Adipocyte (in vitro differentiated cells): ENCODE measurements at places on chromosomes 3 and 15.
A peak's percentile ranks its signal among the peaks of the same experiment; 100 is the strongest.

DNA sequence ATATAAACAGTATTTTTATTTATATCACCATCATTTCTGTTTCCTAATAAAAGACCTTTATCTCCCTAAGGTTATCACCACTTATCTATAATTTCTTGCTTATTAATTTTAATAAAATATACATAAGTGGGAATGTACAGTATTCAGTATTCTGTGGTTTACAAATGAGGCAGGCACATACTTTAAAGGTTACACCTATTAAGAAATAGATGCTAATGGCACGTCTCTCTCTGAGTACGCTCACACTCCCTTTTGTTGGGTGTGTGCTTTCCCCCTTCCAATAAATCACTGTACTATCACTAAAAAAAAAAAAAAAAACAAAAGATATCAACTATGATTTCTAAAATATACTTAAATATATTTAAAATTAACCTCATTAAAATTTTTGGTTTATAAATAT is 8.9 kb downstream of the OXNAD1 start:
- DNase-seq = no peak

- no peak for DNase-seq
These were observed 7.3 kb downstream of the MYO5C start for GRCh38 chr15:52288051-52288942.

DNA sequence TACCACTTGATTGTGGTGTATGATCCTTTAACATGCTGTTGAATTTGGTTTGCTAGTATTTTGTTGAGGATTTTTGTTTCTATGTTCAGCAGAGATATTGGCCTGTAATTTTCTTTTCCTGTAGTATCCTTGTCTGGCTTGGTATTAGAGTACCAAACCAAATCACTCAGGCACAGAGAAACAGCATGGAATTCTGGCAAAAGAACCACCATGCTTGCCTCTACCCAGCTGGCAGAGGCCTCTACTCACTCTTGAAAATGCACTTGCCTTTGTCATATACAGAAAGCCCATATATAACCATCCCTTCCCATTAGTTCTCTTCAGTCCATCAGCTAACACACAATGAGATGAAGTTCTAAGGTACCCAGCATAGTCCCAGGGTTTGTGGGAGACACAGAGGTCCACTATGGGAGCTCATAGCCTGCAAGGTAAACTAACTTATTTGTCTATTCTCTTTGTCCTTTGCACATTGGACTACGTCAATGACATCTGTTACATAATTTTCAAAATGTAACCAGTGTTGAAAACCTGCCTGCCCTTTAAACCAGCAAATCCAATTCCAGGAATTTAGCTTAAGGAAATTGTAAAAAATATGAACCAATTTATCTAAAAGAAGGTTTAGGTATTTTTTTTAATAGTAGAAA is 82.1 kb upstream of the POMGNT2 start:
- DNase-seq = no peak

DNA sequence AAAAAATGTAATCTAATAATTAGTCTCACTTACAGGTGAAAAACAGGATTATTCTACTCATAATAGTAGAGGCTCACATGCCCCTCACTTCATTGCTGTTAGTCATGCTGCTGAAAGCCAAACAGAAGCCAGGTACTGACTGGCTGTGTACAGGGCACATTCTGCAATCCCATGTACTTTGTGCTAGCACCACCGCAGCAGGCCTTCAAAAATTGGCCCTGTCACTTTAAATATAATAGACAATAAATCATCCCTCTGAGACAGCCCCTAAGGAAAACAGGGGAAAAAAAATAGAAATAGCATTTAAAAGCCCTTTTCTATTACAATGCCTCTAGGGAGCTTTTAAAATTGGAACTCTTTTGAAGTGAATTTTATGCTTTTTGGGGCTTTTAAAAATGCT is 723.8 kb downstream of the TUSC7 start:
- DNase-seq = no peak

GRCh38 chr3:155312781-155313180 is 19.3 kb upstream of the STRIT1 start:
- peak; percentile 46 for DNase-seq

DNA sequence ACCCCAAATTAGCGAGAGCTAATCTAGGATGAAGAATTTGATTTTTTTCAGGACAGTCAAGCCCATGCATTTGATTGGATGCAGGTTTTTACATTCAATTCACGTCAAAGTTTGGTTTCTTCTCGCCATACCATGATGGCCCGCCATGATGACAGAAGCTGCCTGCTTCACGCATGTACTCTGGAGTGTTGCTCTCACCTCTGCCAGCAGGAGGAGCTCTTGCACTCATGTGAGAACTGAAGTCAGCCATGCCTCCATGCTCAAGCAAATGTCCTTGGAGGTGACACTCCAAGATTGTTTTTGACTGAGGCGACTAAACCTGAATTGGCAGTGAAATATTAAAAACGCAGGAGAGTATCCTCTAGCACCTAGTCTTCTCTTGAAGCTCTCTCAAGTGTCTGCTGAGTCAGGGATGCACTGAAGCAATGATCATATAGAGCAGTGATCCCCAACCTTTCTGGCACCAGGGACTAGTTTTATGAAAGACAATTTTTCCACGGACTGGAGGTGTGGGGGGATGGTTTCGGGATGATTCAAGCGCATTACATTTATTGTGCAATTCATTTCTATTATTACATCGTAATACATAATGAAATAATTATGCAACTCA is 120.9 kb downstream of the SAMMSON start:
- DNase-seq = peak; percentile 31

GRCh38 chr3:194130807-194131589 is 5.0 kb upstream of the HES1 start:
- no peak for DNase-seq

- DNase-seq = no peak
These were observed 43.9 kb upstream of the KLHL25 start for GRCh38 chr15:85838655-85839054.

DNA sequence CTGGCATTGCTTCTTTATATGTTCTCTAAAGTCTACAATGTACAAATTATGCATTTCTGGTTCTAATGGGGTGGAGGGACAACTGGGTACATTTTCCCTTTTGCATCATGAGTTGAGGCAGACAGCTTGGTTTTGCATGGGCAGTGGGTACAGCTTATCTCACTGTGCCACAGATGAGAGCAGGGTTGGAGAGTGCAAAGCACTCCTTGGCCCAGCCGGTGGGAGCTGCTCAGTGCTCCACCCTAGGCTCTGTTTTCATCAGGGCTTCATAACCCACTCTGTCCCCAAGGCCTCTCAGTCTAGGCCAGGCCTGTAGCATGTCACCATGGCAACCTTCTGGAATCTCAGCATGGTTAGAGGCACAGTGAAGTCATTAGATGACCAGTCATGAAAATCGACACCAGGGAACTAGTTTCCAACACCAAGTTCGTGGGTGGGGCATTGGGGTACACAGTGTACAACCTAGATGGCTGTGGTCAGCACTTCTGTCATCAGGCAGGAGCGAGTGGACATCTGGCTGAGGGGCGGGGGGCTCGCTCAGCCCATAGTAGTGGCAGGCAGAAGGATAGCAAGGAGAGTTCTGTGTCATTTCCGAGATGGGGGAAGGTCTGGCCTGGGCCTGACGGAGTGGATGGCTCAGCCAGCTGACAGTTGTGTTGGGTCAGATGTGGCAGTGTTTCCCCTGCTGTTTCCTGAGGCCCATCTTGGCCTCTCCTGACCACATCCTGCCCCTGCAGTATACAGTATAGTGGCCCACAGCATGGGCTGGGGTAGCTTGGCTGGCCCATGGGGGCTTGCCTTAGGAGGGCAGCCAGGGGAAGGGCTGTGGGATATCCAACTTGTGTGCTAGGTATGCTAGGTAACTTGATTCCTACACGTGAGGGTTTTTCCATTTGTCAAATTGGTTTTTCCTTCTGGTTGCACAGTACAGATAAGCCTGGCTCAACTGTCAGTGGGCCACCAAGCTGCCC is 75.7 kb upstream of the PRR23C start:
- peak; percentile 79 for DNase-seq

DNA sequence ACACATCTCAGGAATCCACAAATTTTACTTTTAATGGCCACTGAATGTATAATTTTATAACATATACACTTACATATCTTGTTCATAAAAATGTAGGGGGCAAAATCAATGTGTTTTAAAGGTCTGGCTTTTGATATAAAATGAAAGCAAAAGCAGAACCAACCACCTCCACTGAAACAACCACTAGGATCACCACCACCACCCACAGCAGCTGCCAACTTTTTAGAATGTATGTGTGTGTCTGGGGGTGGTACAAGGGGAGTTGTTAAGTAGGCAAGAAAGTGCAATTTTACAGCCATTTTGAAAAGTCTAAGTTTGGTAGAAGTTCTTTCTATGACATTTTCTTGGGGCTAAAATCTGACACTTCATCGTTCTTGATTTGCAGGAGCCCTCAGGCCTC is 44.0 kb downstream of the OTOL1 start:
- DNase-seq = no peak

DNA sequence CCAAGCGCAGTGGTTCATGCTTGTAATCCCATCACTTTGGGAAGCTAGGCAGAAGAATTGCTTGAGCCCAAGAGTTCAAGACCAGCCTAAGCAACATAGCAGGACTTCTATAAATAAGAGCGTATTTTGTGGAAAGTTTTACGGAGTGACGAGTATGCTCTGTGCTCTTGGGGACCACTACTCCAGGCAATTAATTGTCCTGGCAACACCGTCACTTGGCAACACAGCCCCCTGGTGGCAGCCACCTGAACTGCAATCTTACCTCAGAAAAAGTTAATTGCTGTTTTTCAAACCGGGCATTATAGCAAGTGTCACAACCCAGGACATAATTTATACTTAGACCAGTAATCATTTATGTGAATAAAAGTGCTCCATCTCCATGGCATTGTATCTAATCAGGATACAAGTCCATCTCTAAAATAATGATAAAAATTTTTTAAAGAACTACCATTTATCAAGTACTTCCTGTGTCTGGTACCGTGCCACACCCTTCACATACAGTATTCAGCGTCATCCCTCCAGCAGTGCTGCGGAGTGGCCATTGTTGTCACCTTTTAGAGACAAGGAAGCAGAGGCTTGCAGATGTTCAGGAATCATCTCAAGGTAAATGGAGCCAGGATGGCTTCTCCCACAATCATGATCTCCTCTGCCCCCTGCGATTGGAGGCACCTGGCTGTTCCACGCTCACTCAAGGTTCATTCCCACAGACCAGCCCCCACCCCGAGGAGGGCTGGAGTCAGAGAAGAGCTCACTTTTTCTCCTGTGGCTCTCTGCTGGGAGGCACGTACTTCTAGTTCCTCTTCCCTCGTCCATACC is 34.5 kb downstream of the PLA2G4D start:
- peak; percentile 68 for DNase-seq

- DNase-seq = no peak
These were observed 23.1 kb downstream of the SYN2 start for GRCh38 chr3:12027184-12027846.

- peak; percentile 92 for DNase-seq
These were observed 537.3 kb upstream of the NR2F2 start for GRCh38 chr15:95793231-95793630.

DNA sequence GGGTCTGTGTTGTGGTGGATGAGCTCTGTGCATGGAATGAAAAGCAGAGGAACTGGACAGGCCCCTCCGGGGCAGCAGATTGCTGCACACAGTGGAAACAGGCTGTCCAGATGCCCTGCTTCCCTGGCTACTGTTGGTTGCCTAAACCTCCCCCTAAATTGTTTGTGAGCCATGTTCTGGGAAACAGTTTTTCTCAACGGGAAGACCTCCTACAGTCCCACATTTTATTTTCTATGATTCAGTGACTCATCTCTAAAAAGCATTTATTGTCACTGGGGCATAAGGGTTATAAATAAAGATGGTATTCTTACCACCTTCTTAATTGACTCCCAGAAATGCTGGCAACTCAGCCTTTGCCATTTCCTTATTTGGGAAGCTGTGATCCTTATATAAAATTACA is 20.3 kb upstream of the PTPN9 start:
- no peak for DNase-seq

DNA sequence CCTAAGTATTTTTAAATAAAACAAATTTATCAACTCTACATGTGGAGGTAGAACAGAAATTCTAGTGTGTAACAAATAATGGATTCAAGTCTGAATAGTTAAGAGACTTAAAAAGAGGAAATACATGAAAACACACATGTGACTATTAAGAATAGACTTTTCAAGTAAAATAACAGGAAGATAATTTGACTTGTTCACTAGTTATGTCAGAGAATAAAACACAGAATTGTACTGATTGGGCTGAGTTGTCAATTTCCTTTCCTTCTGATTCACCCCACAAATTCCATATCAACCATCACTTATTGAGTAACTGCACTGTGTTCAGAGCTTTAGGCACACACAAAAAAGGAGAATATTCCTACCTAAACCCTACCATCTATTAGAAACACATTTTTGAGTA is 557.2 kb downstream of the TUSC7 start:
- DNase-seq = no peak

DNA sequence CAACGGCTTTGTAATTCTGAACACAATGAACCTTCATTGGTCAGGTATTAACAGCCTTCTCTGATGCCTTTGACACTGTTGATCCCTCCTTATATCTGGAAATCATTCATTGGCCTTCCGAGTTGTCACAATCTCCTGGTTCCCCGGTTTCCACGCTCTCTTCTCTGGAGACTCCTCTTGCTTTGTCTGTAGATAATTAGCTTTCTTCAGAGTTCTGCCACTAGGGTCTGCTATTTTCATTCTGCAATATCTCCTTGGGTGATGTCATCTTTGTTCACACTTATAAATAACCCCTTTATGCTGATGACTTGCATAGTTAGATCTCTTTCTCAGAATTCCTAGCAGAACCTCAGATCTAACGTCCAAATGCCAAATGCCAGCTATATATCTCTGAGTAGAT is 583.8 kb upstream of the ZNF717 start:
- DNase-seq = peak; percentile 42

DNA sequence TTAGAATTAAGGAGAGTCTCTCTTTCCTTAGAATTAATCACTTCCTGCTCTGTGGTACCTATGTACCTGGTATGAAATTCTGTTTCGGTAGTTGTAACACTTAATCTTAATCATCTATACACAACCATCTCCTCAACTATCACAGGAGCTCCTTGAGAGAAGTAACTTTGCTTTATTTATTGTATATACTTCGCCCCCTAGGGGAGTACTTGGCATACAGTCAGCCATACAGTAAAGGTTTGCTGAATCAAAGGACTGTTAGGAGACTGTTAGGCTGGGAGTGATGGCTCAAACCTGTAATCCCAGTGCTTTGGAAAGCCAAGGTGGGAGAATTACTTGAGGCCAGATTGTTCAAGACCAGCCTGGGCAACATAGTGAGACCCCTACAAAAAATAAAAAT is 44.7 kb downstream of the RORA start:
- no peak for DNase-seq

- peak; percentile 56 for DNase-seq
These were observed 498 bp downstream of the PDE12 start for GRCh38 chr3:57556459-57557084.

DNA sequence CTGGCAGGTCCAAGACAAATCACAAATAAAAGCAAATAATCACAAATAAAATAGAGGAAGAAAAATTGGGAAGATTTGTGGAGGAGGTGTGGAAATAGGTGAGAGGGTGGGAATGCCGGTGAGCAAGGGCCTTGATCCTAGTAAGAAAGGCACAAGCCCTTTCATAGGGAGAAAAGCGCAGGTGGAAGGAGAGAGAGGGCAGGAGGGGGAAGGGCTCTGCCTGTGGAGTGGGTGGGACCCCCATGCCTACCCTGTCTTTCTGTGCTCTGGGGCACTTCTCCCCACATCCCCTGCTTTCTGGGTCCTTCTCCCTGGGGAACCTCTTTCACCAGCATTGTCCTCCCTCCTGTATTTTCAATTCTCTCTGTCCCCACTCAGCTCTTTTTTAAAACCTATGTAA is 711 bp upstream of the TGM5 start:
- no peak for DNase-seq
